Stimulated activated effector memory CD8-positive, alpha-beta T cell treated with anti-CD3 and anti-CD28 coated beads, Interleukin-12 subunit alpha, Interleukin-12 subunit beta, amount 100 ng/mL, for 72 hours (primary cell): ENCODE measurements at places on chromosomes 2 and 18.

- DNase-seq: no peak
Measured at GRCh38 chr18:57347784-57348183, 4.6 kb upstream of the ST8SIA3 start.

GRCh38 chr2:212897296-212897695, 254.1 kb downstream of the IKZF2 start:
- no peak for DNase-seq

DNA sequence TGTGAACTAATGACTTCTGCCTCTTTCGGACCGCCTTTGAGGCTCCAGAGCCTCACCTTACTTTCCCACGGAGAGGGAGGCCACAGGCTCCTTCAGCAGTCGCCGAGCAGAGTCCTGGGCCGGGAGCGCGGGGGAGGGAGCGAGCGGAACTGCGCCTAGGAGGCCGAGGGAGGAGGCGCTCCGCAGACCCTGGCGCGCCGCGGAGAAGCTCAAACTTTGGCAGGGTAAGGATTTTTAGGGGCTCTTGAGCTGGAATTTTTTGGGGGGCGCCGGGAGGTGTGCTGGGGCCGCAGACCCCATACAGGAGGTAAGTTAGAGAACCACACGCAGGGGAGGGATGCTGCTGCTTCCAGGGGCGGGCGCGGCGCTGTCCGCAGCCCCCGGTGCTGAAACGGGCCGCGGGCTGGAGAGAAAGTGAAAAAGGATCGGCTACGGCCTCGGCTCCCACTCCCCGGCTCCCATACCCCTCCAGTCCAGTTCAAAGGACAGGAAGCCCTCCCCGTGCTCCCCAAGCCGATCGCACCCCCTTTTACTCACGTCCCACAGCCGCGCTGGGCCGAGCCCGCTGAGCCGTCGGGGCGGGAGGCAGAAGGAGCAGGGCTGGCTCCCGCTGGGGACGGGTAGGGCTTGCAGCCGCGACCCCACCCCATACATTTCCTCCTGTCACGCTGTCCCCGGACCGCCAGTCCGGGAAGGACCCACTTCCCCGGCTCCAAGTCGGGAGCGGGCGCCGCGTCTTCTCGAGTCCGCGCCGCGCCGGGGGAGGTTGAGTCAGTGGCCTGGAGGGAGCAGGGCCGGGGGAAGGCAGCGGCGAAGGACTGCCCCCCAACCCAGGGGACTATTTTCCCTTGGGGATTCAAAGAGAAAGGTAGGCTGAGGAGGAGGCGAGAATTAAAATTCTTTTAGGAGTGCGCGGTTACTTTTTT, at the start of gene CNGA3:
CNGA3 (plus strand) TSS at position 146 of the 926 bp plus-strand sequence. CDS start 23,520 bp downstream, outside the sequence.
- DNase-seq: no peak

DNA sequence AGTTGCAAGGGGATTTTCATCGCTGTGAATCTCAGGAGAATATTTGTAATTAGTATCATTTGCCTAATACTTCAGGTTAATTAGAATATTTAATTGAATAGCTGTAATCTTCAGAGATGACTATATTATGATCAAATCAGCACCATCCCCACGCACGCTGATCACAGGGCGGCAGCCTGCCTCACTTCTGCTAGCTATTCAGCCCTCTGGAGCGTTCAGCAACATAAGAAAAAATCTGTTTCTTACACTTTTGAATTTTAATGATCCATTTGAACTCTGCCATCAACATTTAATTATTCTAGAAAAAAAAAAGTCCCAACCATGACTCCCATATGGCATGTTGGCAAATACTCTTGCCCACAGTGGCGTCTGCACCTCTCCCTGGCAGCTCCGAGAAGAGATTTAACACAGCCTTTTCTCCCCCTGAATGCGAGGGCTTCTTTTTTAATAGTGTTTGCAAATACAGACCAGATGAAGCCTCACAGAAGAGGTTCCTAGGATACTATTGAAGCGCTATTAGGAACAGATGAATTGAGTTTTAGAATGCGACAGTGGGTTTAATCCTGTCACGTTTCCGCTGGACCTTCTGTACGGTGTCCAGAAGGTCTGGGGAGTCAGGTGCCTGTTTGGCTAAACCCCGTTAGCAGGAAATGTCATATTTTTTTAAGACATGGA, 731.9 kb upstream of the SALL3 start:
- no peak for DNase-seq

DNA sequence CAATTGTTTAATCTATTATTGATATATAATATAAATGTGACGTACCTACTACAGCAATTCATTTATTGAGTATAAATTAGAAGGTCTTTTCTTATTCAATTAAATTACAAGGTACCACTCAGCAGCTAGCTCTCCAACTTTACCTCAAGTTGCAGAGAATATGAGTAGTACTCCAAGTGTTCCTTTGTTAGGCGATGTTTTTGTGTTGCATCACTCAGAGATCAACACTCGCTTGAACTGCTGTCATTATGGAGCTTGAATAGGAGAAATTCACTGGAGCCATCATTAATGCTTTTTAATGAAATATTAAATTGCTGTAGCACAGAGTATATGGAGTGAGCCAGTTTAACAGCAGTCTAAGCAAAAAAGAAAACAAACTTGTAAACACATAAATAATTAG, 320.0 kb downstream of the FSIP2 start:
- no peak for DNase-seq
